AG08396 (cell line): ENCODE measurements at places on chromosomes 1 and 21.
A peak's percentile ranks its signal among the peaks of the same experiment; 100 is the strongest.

DNA sequence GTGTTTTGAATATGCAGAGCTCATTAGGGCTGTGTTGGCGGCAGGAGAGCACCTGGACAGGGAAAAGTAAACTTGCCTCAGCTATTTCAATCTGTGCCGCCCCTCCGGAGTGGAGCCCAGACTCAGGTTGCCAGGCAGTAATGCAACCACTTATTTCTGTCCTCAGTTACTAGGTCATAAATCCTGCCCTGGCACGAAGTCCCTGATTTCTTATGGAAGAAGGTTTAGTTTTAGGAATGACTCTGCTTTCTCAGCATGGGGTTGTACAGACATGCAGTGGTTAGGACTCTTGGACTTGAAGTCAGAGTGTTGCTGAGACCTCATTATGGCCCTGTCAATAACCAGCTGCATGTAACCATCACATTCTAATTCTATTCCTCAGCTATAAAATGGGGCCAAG, 98.3 kb upstream of the FGGY start:
- DNase-seq = no peak

DNA sequence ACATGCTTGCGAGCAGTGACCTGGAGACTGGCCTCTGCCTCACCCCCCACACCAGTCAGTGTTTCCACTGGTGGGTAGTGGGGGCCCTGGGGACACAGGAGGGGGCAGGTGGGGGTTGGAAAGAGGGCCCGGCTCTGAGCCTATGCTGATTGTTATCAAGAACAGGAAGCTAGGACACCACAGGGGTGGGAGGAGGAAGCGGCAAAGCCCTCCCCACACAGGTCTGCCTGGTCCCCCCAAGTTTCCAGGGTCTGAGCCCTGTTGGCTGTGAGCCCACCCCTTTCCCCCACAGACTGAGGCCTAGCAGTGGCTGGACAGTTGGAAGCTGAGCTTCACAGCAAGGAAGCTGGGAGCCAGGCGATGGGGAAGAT, 1.6 kb upstream of the PTPN7 start:
- no peak for DNase-seq

DNA sequence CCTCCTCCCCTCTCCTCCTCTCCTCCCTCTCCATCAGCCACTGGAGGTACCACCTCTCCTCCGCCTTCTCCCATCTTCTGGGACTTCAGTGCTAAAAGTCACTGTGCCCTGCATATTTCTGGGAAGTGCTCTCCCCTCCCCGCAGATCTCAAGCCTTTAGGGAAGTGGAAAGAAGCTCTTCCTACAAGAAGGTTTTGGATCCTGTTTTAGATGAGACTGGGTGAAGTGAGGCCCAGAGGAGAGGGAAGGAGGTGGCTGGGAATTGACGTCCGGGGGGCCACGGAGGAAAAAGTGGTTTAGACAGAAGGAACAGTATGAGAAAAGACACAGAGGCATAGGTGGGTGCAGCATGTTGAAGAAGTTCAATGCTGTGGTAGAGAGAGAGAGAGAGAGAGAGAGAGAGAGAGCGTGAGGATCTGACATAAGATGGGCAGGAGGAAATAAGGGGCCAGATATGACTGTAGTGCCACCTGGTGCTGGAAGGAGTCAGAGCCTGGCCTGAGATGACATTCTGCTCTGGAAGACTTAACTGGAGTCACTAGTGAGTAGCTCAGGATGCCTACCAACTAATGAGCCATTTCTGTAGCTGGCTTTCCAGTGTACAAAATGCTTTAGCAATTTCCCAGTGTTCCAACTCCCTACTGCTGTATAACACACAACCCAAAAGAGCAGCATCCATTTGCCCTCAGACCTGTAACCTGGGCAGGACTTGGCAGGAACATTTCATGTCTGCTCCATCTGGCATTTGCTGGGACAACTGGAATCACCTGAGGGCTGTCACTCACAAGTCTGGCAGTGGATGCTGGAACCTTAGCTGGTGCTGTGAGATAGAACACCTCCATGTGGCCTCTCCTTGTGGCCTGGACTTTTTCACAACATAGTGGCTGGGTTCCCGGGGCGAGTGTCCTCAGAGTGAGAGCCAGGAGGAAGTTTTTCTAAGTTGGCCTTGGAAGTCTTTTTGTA, 16.6 kb upstream of the ZSCAN20 start:
- DNase-seq = peak; percentile 75

DNA sequence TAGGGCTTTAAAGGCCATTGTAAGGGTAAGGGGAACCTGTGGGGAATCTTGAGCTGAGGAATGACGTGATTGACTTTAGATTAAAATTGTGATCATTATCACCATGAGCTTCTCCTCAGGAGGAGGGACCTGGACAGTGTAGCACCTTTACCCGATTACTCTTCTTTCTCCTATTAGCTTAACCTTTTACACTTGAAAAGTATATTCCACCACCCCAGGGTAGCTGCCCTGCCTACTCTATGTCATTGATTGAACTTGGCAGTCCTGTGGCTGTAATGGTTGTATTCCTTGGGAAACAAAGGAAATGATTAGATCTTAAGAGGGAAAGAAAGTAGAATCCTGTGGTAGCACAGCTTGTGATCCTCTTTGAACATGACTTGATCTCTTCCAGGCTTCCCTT, 47.7 kb downstream of the CACHD1 start:
- no peak for DNase-seq

- DNase-seq = no peak
Observed at GRCh38 chr1:217228689-217229088, 402.2 kb downstream of the GPATCH2 start.

- DNase-seq = no peak
Observed at GRCh38 chr1:28244549-28245251, 8.8 kb downstream of the ATP5IF1 start.

- DNase-seq = peak; percentile 70
Observed at GRCh38 chr21:43740497-43741156, 21.7 kb downstream of the PDXK start.

GRCh38 chr1:86826856-86827255, 87.1 kb downstream of the SELENOF start:
- DNase-seq = no peak

- no peak for DNase-seq
Observed at GRCh38 chr1:159444511-159444910, 5.0 kb downstream of the OR10J1 start.

GRCh38 chr1:170604065-170604464, 59.9 kb upstream of the PRRX1 start:
- no peak for DNase-seq

DNA sequence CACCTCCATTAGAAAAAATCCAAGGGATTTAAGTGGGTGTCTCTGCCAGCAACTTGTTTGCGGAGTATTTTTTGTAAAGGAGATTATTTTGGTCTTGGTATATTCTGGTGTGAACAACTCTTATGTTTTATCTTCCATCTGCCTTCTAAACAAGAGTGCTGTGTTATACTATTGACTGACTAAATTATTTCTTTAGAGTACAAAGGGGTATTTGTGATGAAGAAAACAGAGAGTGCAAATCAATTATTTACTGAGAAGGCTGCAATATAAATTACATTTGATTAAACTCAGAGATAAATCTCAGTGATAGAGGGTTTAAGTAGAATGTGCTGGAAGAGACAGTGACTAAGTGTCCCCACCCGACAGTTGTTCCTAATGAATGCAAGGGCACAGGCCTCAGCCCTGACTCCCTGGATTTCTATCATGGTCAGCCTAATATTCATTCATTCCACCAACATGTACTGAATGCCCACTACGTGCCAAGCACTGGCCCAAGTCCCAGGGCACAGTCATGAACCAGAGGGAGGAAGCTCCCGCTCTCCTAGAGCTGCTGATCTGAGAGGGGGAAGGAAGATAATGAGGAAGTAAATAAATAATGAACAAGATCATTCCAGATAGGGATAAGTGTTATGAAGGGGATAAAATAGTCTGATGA, 196.9 kb upstream of the C8B start:
- DNase-seq = no peak

DNA sequence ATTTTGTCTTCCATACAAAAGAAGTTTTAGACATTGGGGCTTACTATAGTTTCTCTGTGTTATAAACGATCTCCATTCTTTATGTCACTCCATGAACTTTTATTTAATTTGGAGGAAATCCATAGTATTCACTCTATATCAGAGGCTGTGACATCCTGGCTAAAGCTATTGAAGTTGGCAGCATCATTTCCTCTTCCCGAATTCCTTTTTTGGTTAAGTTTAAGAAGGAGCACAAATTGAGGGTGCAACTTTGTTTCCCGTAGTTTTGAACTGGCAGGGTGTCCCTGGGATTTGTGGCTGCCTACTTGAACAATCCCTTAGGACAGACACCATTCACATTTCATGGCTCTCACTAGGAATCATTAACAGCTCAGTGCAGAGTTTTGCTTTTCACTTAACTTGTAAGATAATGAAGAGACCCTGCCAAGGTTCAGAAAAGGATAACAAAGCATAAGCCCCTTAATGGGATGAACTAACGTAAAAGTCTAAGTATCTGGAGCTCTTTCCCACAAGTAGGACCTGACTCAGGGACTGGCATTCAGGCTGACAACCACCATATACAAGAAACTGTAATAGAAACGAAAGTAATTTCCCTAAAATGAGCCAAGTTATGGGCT, 13.9 kb downstream of the S1PR1 start:
- DNase-seq = no peak

GRCh38 chr1:235679005-235679404, 29.4 kb upstream of the GNG4 start:
- no peak for DNase-seq

- no peak for DNase-seq
Observed at GRCh38 chr1:192739476-192740184, 69.2 kb upstream of the RGS2 start.

DNA sequence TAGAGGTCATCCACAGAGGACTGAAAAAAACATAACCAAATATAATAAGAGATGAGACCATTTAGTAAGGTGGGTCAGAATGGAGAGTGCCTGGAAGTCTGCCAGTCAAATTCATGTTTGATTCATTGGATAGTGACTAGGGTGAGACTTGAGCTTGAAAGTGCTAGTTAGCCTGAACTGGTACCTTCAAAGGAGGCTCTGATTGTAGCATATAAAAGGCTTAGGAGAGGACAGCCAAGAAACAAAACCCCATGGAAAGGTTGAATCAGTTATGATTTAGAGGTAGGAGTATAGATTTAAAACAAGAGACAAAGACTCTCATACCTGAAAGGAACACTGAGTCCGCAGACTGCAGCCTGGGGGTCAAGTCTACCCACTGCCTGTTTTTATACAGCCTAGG, 44.4 kb upstream of the LRRC8C start:
- DNase-seq = no peak

GRCh38 chr1:28751315-28752060, 14.7 kb downstream of the YTHDF2 start:
- DNase-seq = peak; percentile 37

GRCh38 chr1:228008391-228009115, 1.8 kb downstream of the WNT3A start:
- no peak for DNase-seq

- DNase-seq = no peak
Observed at GRCh38 chr1:39282537-39283216, 78.2 kb downstream of the MACF1 start.

DNA sequence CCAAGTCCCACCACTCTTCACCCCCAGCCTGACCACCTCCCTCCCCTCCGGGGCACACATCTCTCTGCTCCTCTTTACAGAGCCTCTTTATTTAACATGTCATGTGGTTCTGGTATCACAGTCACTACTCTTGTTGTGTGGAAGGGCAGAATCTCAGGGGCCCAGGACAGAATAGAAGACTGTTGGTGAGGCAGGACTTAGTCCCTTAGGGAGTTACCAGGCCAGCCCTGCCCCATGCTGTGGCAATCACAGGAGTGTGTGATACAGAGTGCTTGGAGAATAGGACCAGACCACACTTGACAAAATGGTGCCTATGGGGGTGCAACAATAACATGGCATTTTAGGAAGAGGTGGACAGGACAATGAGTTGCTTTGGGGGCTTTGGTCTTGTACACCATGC, 43.0 kb upstream of the CRNN start:
- no peak for DNase-seq

- DNase-seq = no peak
Observed at GRCh38 chr1:199404976-199405375, 622.5 kb upstream of the NR5A2 start.

DNA sequence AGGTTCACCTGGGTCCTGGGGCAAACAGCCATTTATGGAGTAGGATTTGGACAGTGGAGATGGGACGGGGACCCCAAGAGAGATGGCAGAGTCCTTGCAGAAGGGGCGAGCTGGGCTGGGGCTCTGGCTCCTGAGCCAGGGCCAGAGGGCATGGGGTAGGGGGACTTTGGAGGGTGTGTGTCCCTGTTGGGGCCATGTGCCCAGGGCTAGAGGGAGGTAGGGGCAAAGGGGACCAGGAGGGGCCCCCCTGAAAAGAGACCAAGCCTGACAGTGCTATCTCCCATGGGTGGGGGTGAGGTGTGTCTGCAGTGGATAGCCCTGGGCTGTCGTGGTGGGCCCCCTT, 92.3 kb downstream of the TRIM11 start:
- DNase-seq = no peak

DNA sequence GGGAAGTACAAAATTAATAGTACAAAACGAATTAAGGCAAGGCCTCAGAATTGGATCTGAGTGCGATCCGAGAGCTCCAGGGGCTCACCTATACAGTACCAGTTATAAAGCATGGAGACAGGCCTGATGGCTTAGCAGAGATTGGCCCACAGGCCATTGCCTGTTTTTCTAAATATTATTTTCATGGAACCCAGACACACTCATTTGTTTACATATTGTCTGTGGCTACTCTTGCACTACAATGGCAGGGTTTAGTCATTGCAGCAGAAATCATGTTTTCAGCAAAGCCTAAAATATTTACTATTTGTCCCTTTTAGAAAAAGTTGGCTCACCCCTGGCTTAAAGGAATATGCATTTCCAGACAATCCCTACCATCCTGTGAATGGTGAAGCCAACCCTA, 578.9 kb downstream of the PLPP3 start:
- no peak for DNase-seq

- DNase-seq = no peak
Observed at GRCh38 chr1:154941333-154942013, 5.0 kb upstream of the PMVK start.

GRCh38 chr1:236686815-236687160, 489 bp downstream of the ACTN2 start:
- DNase-seq = peak; percentile 30

GRCh38 chr21:44463724-44464123, 8.4 kb downstream of the LRRC3 start:
- no peak for DNase-seq

- DNase-seq = no peak
Observed at GRCh38 chr21:28943631-28944030, 49.0 kb downstream of the LTN1 start.

GRCh38 chr1:96820671-96821070, 99.1 kb downstream of the PTBP2 start:
- DNase-seq = no peak
